ENCODE measurements at places on chromosomes 7 and 10.

DNA sequence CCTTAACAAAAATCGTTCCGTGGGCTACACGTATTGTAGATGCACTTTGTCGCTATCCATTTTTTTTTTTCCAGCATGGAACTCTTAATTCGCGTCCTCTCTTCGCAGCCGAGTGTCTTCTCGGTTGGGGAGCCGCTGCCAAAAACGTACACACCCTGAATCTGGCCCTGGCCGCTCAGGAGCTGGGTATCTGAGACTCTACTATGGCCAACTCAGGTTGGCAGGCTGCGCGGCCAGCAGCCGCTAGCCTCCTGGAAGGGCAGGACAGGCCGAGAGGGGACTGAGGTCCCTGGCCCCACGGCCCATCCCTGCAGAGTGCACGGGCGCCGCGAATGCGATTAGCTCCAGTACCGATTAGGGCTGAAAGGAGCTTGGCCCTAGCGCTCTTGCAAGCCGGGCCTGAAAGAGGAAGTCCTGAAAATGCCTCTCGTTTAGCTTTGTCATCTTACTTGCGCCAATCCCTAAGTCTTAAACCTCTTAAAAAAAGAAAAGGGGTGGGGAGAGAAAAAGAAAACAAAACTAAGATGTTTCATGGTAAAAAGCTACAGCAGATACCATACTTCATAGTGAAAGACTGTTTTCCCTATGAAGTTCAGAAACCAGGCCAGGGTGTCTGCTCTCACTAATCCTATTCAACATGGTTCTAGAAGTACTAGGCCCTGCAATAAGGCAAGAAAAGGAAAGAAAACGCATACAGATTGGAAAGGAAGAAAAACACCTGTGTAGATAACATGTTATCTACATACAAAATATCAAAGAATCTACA, 113.2 kb upstream of the RHEB start:
- DNase-seq = peak; percentile 81

- DNase-seq = peak; percentile 63
Observed at GRCh38 chr7:20779041-20779440, 7.6 kb downstream of the SP8 start.

- no peak for DNase-seq
Observed at GRCh38 chr10:31605861-31606525, 287.0 kb downstream of the ZEB1 start.

DNA sequence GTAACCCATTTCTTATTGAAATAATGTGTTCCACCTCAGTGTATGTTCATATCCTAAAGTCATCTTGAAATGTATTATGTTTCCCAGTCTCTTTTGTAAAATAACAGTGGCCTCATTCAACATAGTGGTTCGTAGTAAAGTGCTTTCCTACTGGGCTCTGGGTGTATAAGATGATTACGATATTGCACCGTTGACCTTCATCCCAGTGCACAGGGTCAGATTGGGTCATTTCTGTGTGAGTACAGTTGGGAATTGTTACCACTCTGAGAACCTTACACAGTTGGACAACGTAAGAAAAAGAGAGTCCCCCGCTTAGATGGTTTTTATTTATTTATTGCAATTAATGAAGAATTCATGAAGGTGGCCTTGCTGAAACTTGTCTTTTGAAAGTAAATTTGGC, 135.6 kb downstream of the CHN2 start:
- no peak for DNase-seq

GRCh38 chr10:99375426-99375825, 46.3 kb downstream of the CNNM1 start:
- no peak for DNase-seq

DNA sequence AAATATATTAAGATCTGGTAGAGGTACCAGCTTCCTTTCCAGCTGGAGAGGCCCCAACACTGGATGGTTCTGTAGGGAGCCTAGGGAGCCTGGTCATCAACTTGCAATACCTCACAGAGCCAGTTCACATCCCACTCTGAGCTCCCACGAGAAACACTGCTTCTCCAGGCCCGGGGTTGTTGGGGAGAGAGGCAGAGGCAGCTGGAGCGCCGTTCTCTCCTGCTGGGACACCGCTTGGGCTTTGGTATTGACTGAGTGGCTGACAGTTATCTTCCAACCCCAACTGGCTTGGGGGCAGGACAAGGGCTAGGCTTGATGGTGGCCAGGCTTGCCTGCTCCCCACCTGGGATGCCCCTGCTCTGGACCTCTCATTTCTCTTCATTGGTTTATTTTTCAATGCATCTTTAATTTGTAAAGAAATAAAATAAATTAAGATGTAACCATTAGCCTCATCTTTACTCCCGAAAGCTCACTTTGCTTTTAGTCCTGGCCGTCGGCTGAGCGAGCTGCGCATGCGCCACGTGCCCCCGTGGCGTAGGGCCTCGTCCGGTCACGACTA, 10.0 kb upstream of the CHCHD1 start:
- peak; percentile 76 for DNase-seq

DNA sequence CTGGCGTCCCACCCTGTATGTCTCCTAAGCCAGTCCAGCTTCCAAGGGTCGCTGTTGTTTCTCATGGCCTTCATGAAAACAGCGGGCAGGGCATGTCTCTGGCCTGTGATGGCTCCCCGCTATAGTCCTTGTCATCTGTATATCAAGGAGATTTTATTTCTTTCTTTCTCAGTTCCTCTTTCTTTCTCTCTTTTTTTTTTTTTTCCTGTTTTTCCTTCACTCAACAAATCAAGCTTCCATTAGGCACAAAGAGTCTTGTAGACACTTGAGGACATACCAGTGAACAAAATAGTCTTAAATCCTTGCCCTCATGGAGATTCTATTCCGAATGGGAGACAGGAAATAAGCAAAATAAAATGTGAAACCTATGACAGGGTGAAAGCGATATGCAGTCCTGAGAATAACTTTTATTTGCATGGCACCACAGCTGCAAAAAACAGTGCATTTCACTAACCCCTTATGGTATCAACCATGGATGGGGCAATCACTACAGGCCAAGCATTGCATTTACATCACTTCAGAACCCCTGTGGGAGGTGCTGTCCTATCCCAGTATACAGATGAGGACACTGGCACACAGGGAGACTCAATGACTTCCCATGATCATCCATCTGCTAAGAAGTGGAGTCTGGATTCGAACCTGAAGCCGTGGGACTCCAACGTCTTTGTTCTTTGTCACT, 50.7 kb downstream of the SYPL1 start:
- peak; percentile 18 for DNase-seq

- no peak for DNase-seq
Observed at GRCh38 chr7:138665669-138666140, 35.5 kb downstream of the SVOPL start.

GRCh38 chr10:99396471-99396870, 34.0 kb downstream of the GOT1 start:
- DNase-seq = peak; percentile 28

DNA sequence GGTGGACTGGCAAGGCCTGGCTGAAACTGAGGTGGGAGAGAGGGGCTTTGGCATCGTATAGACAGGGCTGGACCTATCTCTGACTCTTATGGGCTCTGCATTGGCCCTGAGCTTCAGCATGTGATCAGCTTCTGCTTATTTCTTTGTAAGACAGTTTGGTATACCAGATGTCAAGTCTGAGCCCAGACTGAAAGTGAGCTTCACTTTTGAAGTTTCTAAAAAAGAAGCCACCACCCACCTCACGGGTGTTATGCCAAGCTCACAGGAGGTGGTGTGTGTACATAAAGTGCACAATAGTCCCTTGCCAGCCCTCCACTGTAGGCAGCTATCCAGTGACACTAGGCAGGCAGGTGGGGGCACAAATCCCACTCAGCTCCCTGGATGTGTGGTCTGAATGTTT, 68.7 kb upstream of the SEPHS1 start:
- no peak for DNase-seq

DNA sequence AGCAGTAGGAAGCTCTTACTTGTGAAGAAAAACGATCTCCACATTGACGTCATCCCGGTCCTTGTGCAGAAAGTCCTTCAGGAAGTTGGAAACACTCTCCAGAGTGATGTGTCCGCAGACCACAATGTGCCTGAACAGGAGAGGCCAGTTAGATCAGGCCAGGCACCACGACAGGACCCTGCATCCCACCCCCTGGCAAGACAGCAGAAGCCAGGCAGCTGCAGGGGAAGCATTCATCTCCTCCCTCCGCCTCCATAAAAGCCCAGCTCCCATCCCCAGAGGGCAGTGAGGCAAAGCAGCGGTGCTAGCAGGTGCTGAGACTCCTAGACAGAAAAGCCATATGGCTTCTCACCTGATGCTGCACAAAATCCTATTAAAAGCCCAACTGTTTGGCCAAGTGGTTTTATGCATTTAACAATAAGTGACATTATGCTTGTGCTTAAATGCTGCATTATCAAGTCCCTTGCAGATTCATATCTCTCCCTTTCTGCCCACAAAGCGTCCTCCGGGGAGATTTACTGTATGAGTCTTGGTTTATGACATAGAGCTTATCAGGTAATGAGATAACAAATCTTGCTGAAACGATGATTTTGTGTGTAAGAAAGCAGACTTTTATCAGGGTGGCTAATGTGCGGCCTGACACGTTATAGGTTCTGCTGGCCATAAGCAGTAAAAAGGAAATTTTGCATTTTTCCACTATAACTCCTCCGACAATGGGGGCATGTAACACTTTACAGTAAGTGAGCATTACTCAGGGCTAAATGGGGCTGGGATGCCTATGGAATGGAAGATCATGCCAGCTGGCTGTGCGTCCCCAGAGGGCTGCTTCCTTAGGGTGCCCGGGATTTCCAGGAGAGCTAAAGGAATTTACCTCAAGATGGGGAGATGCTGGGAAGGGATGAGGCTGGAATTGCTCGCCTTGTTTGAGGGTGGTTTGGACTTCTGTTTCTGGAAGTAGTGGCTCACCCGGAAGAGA, 546.9 kb downstream of the KCNMA1 start:
- DNase-seq = no peak

DNA sequence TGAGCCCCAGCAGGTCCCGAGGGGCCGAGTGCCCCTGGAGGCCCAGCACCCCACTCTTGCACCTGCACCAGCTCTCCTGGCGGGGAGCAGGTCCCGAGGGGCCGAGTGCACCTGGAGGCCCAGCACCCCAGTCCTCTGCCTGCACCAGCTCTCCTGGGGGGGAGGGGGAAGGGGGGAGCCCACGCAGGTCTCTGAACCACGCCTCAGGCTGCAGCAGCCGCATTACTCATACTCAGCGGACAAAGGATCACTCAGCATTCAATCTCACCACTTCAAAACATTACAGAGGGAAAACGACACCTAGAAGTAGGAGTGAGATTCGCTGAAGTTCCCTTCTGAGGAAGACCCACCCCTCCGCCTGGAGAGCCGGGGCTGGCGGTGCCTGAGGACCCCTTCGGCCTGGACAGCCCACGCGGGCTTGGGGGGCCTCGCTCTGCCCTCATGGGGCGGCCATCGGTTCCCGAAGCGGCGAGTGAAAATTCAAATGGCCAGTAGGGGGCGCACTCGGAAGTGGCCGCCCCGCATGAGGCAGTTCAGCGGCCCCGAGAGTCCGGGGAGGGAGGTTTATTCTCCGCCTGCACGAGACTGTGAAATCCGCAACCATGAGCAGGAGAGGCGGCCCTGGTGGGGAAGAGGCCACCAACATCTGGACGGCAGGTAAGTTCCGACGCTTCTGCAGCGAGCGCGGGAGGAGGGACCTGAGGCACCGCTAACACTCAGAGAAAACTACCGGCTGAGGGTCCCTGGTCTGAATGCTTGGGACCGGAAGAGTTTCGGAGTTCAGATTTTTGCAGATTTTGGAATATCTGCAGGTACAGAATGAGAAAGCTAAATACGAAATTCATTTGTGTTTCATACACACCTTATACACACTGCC, 1.1 kb upstream of the GPER1 start:
- DNase-seq = peak; percentile 93

- no peak for DNase-seq
Observed at GRCh38 chr10:68242051-68242450, 10.1 kb upstream of the ATOH7 start.

- no peak for DNase-seq
Observed at GRCh38 chr7:82049442-82049841, 279.6 kb upstream of the HGF start.

DNA sequence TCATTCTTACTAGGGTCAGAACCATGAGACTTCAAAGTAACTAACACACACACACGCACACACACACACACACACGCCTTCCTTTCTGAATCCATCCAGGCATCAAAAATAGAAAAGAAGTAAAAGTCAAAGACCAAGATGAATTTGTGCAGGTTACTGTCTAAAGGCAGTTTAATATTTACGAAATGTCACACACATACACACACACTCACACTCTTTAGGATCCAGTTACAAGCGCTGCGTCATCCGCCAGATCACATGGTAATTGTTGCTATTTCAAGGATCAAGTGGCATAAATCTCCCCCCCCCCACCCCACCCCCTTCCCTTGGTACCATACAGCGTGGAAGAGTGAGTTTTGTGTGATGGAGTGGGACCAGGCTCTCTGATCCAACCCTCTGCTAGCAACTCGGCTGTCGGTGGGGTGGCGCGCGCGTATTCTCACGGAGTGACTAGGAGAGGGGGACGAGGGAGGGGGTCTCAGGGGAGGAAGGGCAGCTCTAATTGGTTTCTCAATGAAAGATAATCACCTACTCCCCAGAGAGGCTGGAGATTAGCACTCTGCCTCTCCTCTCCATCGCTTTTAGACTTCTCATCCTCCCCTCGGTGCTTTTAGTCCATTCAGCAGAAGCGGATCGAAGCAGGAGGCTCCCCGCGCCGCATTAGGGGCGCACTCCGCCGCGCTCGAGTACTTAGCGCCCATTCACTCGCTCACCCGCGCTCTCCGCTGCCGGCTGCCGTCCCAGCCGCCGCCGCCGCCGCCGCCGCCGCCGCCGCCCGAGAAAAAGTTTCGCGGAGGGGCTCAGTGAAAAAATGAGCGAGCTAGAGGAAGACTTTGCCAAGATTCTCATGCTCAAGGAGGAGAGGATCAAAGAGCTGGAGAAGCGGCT, 83.5 kb upstream of the PRKG1 start:
- peak; percentile 75 for DNase-seq

- DNase-seq = no peak
Observed at GRCh38 chr10:62842983-62843382, 26.8 kb upstream of the EGR2 start.

DNA sequence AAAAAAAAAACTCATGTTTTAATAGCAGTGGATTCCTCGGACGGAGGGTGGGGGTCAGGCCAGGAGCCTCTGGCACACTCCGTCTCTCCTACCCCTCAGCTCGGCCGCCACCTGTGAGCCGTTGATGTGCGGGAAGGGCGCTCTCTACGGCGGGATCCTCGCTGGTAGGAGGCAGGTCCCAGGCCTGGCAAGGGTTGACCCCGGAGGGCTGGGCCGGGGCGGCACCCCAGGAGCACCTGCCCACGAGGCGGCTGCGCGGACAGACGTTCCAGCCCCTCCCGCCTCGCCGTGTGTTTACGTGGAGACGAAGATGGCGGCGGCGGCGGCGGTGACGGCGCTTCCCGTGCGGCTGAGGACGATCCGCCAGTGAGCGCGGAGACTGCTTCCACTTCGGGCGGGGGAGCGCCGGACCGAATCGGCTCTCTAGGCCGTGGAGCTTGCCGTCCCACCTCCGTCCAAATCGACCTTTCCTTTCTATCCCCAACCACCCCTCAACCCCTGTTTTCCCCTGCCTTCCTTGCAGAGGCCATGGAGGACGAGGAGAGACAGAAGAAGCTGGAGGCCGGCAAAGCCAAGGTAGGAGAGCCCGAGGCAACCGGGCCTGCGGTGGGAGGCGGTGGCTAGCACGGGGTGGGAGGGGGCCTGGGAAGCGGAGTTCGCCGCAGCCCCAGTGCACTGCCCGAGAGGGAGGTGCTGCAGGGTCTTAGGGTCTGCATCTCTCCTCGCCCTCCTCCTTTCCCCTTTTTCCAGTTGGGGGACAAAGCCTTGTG, at the start of gene AKAP9:
TSS of gene AKAP9 (plus strand) at position 291 of the 770 bp plus-strand sequence. CDS start at position 529, 238 bp downstream.
- peak; percentile 94 for DNase-seq

GRCh38 chr10:44558521-44558920, 173.6 kb upstream of the CXCL12 start:
- no peak for DNase-seq
